ENCODE measurements at places on chromosomes 4 and X.

DNA sequence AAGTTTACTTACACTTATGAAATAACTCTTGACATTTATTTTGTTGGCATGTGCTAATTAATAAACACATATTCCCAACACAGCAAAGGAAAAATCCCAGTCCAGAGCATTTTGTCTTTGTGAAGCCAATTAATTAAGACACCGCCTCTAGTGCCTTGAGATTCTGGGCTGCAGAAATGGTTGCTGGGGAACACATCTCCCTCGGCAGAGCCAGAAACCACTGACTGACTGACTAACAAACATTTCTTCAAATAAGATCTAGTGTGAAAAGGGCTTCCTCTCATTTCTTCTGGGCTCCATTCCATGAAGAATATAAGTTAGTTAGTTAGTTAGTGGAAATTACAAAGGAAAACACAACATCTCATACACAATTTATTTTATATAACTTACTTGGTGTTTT lies 28.4 kb upstream of the NAP1L5 start:
- no peak for DNase-seq

- DNase-seq, result no peak
These were observed 1.0 kb upstream of the PLA2G12A start for GRCh38 chr4:109730619-109731545.

DNA sequence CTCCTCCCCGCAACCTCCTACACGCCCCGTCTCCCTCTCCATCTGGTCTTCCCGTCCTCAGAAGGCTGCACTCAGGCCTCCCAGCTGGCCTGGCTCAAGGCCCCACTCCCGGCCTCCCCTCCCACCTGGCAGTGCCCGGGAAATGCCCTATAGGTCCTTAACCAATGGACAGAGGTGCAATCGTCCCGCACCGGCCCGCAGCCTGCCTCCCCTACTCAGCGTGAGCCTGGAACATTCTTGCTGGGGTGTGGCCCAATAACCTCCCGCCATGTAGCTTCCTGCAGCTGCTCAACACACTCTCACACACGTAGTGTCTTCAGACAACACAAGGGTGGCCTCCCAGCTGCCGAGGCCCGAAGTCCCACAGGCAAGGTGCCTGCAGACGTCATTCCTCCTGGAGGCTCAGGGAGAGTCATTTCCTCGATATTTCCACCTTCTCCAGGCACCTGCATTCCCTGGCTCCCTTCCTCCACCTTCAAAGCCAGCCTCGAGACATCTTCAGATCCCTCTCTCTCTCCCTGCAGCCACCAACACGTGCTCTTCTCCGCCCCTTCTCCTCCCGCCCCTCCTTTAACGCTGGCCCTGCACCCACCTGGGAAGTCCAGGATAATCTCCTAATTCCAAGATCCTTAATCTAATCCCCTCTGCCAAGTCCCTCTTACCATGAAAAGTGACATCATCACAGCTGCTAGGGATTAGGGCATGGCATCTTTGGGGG lies 56.2 kb downstream of the ADRA2C start:
- no peak for DNase-seq

GRCh38 chr4:173181848-173182247 lies 13.2 kb downstream of the GALNT7 start:
- DNase-seq, result no peak

- DNase-seq, result no peak
These were observed 2.5 kb downstream of the PABPC1L2A start for GRCh38 chrX:73076838-73077237.

DNA sequence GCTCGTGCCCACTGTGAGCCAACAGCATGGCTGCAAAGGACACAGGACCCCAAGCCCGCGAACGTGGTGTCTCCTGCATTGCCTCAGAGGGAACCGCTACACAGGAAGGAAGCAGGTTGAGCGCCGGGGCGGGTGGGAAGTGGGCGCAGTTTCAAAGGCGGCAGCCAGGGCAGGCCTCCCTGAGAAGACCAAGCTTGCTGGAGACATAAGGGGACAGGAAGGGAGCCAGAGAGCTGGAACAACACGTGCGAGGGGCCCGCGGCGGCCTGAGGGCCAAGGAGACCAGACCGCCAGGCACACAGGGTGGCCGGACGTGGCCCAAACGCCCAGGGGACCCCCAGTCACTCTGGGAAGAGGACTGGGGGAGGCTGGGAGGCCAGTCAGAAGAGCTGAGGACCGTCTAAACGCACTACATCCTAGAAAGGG lies 32.0 kb downstream of the CTBP1 start:
- no peak for DNase-seq

- DNase-seq, result no peak
These were observed 192.2 kb upstream of the TLL1 start for GRCh38 chr4:165680821-165681220.

GRCh38 chr4:1500231-1500965 lies 94.2 kb upstream of the NKX1-1 start:
- no peak for DNase-seq

DNA sequence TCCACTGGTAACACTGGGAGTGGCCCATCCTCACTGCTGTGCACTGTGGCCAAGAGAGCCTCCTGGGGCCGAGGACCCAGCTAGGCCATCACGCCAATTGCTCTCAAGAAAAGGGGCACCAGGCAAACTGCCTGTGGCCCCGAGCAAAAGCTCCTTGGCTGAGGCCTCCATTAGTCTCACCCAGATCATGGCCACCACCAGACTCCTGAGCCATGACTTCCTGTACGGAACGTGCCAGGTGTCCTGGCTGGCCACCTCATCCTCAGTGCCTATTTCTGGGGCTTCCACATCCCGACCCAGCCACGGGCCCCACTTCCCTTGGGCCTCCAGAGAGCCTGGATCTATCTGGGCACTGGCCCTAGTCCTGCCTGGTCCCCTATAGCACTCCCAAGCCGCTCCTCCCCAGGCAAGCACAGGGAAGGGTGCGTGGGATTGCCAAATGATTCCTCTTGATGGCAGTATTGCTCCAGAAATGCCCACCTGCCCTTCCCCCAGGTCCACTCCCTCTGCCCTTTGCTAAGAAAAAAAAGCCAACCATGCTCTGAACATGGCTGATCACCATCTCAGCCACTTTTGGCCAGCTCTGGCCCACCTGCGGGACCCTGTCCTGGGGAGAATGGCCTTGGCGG lies 212.6 kb upstream of the AGTR2 start:
- no peak for DNase-seq

DNA sequence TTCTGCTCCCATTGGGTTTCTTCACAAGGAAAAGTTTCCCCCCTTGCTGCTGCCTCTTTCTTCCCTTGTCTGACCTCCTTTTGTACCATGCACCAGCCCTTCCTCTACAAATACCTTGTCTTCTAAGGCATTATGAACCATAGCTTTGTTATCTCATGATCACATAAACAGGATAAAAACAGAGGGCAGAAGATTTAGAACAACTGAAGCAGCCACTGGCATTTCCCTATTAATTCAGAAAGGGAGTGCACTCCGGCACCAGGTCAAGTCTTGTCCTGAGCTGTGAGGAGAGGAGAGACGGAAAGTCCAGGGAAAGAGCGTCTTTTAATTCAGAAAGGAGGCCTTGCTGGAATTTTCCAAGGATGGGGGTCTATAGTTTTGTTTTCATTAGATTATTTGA lies 281.7 kb downstream of the RCHY1 start:
- DNase-seq, result no peak

DNA sequence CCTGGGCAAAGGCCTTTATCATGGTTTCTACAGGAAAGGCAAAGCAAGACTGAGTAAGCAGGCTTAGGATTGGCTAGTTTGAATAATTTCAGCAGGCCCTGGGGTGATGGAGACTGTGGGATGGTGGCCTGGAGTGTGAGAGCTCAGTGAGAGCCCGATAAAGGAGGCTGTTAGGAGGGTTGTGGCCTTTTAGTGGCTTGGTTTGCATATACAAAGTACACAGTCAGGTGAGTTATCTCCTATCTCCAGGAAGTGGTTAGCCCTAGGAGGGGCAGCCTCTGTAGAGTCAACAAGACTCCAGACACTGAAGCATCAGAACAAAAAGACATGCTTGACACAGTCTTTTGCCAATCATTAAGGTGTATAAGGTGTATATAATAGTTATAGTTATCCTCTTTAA lies 157.2 kb downstream of the CFAP299 start:
- DNase-seq, result no peak

GRCh38 chr4:174627473-174627872 lies 105.2 kb upstream of the HPGD start:
- no peak for DNase-seq

DNA sequence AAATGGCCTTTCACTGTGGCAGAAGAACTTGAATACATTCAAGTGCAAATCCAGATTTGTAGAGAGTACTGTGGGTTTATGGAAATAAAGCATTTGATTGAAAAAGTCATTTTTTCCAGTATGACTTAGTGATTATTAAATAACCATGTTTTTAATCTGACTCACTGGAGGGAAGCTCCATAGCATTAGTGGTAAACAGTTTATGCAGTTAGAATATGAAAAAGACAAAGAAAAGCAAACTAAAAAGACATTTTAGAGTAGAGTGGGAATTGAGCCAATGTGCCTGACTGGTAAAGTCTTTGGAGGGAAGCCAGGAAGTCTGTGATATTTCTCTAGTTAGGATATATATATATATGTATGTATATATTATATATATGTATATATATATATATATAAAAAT lies 53.4 kb downstream of the FAT4 start:
- peak; percentile 20 for DNase-seq

- DNase-seq, result peak; percentile 68
These were observed 267.4 kb downstream of the ANK2 start for GRCh38 chr4:113316879-113317278.

- DNase-seq, result no peak
These were observed 345.3 kb upstream of the TENM3 start for GRCh38 chr4:181897935-181898334.

GRCh38 chr4:26022346-26023202 lies 108.6 kb downstream of the SMIM20 start:
- peak; percentile 77 for DNase-seq

DNA sequence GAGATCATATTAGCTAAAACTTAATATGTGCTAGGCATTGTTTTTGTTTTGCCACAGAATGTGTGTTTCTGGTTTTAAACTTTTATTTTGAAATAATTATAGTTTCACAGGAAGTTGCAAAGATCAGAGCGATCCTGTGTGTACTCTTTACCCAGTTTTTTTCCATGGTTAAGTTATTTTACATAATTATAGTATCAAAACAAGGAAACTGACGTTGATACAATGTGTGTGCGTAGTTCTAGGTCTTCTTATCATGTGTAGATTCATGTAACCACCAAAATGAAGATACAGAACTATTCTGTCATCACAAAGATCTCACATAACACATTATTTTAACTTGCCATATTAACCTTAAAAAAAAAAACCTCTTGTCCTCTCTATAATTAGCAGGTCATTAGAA lies 69.2 kb downstream of the BLTP1 start:
- no peak for DNase-seq

- DNase-seq, result no peak
These were observed 792 bp downstream of the ADRA2C start for GRCh38 chr4:3766785-3767569.

- no peak for DNase-seq
These were observed 15.6 kb downstream of the TLR8 start for GRCh38 chrX:12921886-12922598.

DNA sequence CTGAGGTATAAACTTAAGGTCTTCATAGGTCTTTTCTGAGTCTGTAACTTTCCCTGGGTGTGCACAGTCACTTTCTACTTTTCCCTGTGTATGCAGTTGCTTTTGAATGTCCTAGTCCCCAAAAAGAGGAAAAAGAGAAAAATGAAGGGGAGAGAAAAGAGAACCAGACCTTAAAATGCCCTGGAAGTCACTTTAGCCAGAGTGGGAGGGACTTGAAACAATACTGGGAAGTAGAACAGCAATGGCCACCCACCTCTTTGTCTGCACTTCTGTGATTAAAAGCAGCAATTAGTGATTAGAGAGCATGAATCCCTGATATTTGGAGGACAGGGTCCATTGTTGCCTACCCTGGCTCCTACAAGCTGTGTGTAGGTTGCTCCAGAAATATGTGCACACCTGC lies 36.1 kb downstream of the ZCCHC13 start:
- DNase-seq, result no peak

DNA sequence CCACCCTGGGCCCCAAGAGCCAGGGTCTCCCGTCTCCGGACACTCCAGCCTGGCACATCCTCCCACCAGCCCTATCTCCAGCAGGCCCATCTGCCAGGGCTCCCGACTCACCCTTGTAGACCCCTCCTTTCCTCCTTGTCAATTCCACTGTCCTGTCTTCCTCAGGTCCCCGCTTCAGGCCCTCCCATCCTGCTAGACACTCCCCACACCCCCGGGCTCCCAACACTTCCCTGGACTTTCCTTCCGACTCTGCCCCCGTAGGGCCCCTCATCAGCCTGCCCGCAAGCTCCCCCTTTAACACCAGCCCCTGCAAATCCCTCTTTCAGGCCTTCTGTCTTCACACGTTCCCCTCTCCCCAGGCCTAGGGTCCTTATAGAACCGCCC lies 1.1 kb downstream of the PRAF2 start:
- no peak for DNase-seq

GRCh38 chr4:97747945-97748344 lies 395.3 kb downstream of the STPG2 start:
- no peak for DNase-seq

DNA sequence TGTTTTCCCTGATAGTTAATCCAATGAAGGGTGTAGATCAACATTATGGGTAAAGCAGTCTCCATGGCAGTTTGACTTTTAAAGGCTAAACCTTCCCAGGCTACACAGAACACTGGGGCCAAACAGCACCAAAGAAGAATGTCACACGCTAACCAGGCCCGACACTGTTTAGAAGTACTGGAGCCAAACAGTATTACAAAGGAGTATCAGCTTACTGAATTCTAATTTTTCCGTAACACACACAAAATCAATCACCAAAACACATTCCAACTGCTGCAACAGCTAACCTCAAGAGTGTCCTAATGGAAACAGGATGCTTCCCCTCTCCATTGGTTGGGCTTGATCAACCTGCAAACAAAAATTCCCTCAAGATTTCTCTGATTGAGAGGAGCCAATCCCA lies 783.5 kb downstream of the PCDH18 start:
- DNase-seq, result no peak

- peak; percentile 49 for DNase-seq
These were observed 328.7 kb upstream of the ZFP42 start for GRCh38 chr4:187666697-187667494.
